Stimulated activated CD4-positive, alpha-beta T cell treated with anti-CD3 and anti-CD28 coated beads, Interleukin-4, amount 100 ng/mL, for 1 hour (primary cell): ENCODE measurements at places on chromosomes 7 and 10.

- DNase-seq, result no peak
Observed at GRCh38 chr10:89269433-89270152, 18.0 kb upstream of the LIPA start.

DNA sequence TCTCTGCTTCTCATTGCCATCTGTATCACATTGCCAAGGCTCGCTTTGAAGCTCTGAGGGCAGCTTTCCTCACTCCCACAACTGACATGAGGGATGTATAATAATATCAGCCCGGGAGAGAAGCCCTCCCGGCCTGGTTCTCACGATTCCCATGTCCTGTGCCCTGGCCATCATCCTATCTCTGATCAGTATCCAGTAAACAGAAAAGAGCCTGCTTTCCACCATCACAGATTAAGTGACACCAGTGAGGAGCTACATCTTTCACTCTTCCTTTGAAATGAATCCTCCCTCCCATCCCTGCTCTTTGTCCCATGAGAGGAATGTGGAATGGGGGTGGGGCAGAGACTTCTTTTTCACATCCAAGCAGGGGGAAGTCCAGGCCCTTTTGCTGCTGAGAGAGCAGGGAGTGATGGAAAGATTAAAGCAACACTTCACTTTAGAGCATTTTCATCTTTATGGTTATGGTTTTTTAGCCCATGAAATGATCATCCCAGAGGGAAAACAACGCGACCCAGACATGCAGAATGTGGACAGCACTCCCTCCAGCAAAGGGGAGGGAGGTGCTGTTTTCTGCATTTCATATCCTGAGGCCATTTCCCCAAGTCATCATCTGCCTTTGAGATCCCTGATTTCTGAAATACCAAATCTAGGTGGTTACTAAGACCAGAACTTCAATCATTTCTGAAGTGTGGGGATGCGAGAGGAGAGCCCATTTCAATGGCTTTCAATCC lies 84.6 kb upstream of the LYZL1 start:
- DNase-seq, result no peak

DNA sequence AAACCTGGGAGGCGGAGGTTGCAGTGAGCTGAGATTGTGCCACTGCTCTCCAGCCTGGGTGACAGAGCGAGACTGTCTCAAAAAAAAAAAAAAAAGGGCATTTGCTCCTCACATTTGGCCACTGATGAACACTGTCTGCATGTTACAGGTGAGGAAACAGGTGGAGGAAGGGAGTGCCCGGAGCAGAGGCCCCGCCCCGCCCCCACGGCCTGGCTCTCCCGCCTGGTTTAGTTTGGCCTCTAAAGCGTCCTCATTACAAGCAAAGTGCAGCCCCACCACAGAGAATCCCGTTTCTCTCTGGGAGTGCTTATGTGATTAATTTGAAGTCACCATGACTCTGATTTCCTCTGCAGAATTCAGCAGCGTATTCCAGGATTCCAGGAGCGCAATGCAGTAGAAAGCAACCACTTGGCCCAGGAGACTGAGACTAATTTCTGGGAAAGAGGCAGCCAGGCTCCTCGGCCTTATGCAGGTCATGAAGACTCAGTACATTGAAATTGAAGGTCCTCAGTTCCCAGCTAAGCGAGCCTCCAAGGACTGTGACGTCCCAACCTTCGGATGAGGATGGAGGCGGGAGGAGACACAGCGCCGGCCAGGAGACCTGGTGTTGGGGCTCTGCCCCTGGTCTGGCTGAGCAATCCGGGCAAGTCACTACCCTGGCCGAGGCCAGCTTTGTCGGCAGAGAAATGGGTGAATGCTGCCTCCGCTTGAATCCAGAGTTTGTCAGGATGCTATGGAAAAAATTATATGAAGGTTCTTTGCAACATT lies 44.7 kb downstream of the RBM17 start:
- DNase-seq, result no peak

DNA sequence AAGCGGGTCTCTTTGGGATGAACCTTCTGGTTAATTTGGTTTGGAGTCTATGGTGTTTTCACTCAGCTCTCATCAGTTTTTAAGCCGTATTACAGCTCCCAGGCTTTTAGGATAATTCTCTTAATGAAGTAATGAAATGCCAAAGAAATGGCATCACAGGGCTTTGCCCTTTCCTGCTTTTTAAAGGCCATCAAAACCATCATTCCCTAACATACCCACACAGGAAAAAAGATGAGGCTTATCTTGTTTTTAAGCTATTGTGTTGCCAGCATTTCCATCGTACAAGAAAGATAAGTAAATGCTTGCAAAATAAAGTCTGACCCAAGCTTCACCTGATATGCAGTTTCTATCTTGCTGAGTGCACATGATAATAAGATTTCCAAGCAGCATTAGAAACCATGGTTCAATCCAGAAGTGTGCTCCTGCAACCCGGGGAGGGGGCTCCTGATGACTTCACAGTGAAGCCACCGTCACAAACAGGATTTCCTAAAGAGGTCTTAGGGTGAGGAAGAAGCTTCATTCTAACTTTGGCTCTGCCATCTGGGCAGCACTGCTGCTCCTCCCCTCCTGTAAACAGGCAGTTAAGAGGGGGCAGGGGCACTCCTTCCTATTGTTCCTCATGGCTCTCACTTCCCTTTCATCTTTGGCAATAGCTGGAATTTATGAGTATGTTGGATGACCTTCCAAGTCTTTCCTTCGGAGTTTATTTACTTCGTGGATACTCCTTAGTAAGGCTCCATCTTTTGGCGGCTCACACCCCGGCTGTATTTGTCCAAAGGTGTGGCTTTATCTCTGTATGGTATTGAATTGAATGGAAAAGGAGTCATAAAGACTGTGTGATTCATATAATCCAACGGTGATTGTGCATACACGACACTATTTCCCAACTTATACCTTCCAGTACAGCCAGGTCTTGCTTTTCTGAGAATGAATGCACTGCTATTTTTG lies 55.2 kb upstream of the FAM133B start:
- no peak for DNase-seq

DNA sequence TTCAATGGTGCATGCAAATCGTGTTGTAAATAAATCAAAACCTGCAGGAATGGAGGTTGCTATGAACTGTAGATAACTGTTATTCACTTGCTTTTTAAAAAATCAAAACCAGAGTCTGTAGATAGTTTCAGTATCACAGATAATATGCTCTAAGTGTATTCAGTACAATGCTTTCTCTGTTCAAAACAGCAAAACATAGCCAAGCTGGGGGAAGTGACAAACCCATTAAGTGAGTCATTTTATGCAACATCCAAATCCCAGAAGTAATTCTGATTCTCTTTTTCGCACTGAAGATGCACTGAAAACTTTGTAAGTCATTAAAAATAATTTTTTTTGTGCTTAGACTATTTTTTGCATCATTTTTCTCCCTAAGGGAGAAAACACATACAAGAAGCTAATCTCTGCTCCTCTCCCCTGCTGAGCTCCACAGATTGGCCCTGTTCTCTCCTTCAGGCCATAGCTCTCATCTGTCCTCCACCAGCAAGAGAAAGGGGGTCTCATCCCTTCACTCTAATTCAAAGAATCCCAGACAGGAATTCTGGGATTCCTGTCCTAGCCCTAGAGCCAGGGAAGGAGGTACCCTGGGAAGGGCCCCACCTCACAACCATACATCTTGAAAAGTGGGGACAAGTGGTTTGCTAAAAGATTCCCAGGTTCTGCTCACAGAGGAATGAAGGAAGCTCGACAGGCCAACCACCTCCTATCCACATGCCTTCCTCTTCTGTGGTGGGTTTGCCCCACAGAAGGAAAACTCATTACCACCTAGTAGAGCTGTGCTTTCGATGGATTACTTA lies 4.9 kb downstream of the PRTFDC1 start:
- no peak for DNase-seq

GRCh38 chr10:70234668-70235447 lies 1.6 kb upstream of the PPA1 start:
- DNase-seq, result no peak

DNA sequence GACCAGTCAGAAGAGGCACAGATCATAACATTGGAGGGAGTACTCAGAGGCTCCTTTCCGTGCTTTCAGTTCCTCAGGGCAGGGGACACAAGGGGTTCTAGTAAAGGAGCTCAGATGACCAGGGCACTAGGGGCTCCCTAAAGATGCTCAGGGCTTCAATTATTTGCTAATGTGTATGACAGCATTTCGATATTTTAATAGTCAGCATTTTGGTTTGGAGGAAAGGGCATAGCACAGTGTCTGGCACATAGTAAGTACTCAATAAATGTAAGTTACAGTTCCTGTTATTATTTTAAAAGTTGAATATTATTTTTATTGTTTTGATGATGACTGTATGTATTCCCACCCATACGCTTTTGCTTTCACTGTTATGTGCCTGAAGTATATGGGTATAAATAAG lies 260.0 kb downstream of the REEP3 start:
- no peak for DNase-seq

DNA sequence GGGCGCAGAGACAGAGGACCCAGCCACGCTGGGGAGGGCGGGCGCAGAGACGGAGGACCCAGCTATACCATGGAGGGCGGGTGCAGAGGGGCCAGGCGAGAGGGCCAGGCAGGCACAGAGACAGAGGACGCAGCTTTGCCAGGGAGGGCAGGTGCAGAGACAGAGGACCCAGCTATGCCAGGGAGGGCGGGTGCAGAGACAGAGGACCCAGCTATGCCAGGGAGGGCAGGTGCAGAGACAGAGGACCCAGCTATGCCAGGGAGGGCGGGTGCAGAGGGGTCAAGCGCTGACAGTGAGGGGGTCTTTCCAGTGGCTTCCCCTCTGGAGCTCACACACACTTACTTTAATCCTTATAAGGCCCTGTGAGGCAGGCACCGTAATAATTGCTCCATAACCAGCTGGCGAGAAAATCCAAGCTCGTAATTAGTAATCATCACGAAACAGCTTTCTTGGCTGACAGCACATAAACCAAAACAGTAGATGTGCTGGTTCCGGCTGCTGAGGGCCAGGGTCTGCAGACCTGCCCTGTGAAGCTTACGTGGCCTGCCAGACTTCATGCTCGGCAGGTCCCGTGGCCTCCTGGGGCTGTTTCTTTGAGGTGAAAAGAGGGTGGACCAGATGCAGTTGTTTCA lies 137.2 kb downstream of the VIPR2 start:
- no peak for DNase-seq

GRCh38 chr10:74548676-74549075 lies 277.7 kb upstream of the KAT6B start:
- no peak for DNase-seq

- DNase-seq, result no peak
Observed at GRCh38 chr10:28594406-28594805, 61.5 kb downstream of the WAC start.

GRCh38 chr7:5234852-5235831 lies 45.1 kb downstream of the WIPI2 start:
- no peak for DNase-seq

- DNase-seq, result no peak
Observed at GRCh38 chr7:134289423-134289822, 27.3 kb downstream of the SLC35B4 start.

DNA sequence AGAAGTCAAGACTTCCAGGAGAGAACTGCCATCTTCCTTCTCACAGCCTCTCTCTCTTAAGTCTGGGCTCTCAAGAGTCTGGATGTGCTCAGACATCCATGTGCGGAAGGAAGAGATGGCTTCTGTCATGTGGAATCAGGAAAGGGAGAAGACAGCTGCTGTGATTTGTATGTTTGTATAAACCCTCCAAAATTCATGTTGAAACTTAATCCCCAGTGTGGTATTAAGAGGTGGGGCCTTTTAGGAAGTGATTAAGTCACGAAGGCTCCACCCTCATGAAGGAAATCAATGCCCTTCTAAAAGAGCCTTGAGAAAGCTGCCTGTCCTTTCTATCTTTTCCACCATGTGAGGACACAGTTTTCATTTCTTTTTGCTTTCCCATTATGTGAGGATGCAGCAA lies 73.9 kb upstream of the PTN start:
- no peak for DNase-seq

GRCh38 chr7:138460176-138460648 lies at the start of gene TRIM24:
TRIM24 (plus strand) TSS chr7:138460259; CDS start chr7:138460549, 290 bp downstream.
- no peak for DNase-seq

DNA sequence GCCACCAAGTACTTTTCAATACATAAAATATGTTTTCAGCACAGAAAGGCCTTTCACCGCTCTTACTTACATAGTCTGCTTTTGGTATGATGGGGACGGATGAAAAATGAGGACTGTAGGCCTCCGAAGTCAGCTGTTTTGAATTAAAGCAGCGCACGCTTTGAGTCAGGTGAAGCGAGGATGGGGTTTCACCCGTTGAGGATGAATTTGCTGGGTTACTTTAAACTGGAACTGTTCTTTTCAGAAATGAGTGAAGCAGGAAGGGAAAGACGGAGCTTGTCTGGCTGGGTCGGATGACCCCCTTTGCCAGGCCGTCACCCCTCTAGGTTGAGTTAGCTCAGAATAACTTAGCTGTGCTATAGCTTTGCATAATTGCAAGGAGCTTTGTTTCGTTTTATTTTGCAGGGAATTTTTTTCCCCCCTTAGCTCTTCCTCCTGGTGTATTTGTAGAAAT lies 40.0 kb downstream of the CUX1 start:
- DNase-seq, result no peak

DNA sequence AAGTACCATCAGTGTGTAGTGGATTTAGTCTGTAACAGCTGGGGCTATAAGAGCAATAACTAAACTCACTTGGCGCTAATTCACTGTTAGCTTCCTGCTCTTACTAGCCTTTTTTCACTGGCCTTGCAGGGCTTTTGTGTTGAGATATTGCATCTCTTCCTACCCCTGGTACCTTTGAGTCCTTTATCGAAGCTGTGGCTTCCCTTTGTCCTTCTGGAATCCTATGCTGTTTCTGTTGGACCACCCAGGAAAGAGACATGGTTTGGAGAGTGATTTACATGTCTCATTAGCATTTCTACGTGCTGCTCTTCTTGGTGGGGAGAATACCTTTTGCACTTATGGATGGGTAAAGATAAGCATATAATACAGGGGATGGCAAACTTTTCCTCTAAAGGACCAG lies 103.8 kb downstream of the MLLT10 start:
- no peak for DNase-seq

DNA sequence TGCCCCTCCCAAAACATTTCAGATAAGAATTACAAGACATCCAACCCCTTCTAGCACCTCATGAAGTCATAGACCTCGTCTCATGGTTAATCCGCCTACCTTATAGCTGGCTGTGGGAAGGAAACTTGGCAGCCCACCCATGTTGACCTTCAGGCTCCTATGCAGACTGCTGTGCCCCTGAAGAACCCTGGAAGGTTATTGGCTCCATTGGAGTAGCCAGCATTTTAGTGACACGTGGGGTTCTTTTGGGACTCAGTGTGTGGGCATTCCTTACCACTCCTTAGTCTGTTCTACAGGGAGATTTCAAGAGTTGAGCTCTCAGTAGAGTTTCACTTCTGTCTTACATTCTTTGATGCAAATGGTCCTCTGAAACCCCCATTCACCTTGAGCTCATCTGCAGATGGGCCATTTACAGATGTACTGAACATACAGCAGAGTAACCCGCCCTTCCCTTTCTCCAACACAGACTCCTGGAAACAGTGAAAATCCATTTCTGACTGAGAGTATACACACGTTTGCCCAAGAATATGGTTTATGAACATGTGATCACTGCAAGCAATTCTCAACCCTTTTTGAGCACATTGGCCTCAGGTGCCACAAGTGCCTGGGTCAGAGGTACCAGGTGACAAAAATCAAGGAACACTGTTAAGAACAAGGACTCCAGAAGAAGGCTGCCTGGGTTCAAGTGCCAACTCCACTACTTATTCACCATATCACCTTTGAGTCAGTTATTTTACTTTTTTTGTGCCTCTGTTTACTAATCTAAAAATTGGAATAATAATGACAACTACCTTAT lies 54.0 kb upstream of the HECW1 start:
- DNase-seq, result no peak
